ENCODE measurements at places on chromosomes 12 and 14.

DNA sequence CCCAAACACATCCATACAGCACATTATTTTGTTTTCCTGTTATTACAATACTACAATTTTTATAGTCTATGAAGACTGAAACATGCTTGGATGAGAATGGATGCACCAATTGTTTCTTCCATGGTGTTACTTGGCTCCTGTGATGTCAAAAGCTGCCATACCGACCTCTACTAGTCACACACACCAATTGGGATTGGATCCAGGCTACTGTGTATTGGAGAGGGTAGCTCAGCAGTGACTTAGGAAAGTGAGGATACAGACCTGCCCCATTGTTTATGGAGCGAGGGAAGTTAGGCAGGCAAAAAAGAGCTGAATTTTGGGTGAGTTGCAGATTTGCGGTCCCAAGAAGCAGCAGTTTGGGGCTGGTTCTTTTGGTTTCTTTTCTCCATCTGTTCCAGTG lies 30.8 kb upstream of the AKAP6 start:
- DNase-seq, result no peak

- DNase-seq, result no peak
These were observed 383.2 kb downstream of the FOXG1 start for GRCh38 chr14:29149798-29150197.

DNA sequence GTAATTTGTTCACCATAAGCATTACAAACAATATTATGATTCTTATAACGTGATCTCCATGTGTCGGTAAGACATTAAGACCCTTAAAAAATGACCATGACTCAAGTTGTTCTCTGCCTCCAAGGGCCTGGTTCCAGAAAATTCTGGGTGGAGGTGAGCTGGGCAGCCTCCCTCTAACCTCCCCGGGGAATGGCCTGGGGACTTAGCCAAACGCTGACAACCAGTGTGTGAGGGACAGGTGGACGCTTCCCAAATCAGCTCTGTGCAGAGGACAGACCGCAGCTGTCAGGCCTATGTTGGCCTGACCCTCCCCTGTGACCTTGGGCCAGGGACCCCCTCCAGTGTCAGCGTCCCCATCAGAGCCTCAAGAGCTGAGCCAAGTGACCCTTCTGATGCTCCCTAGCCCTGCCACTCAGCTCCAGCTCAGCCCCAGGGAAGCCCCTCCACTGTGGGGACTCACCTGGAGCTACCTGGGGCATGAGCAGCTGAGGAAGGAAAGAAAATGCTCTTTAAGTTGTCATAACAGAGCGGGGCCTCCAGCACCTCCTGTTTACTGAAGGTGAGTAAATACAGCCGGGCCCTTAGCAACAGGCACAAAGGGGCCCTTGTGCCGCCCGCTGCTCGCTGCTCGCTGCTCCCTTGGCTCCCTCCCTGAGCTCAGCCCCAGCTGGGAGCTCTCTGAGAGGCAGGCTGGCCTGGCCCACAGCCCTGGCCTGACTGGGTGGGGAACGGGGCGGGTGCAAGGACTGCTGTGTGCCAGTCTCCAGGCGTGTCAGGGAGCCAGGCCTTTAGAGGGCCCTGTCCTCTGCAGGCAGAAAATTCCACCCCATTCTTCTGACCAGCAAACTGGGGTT lies 116.6 kb downstream of the CALM1 start:
- DNase-seq, result peak; percentile 96

DNA sequence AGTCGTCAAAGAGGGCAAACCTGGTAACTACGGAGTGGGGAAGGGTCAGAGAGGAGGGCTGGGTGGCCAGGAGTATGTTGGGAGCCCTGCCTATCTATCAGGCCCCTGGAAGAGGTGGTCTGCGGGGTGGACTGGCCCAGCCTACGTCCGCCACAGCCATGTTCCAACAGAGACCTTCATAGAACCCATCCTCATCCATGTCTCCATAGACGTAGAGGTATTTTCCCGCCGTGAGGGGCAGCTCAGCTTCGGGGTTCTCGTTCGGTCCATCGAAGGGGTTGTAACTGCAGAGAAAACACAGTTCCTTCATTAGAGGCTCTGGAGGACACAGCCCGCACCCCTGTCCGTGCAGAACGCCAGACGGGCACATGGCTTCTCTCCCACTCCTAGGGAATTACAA lies 107.3 kb downstream of the PIWIL1 start:
- DNase-seq, result no peak

GRCh38 chr12:129332286-129332685 lies 479.0 kb downstream of the GLT1D1 start:
- peak; percentile 42 for DNase-seq

GRCh38 chr12:112167718-112168525 lies 42.6 kb downstream of the TRAFD1 start:
- no peak for DNase-seq

GRCh38 chr12:120761519-120761934 lies 35.9 kb downstream of the ACADS start:
- DNase-seq, result no peak
